LHCN-M2 (cell line): ENCODE measurements at places on chromosomes 16 and 17. TPM values are rescaled to one million over a fixed set of nuclear protein-coding genes. Genes with fewer than 3 reads are reported as not detected.

- DNase-seq: no peak
Measured at GRCh38 chr17:45313421-45313771, 3.4 kb downstream of the MAP3K14 start.

DNA sequence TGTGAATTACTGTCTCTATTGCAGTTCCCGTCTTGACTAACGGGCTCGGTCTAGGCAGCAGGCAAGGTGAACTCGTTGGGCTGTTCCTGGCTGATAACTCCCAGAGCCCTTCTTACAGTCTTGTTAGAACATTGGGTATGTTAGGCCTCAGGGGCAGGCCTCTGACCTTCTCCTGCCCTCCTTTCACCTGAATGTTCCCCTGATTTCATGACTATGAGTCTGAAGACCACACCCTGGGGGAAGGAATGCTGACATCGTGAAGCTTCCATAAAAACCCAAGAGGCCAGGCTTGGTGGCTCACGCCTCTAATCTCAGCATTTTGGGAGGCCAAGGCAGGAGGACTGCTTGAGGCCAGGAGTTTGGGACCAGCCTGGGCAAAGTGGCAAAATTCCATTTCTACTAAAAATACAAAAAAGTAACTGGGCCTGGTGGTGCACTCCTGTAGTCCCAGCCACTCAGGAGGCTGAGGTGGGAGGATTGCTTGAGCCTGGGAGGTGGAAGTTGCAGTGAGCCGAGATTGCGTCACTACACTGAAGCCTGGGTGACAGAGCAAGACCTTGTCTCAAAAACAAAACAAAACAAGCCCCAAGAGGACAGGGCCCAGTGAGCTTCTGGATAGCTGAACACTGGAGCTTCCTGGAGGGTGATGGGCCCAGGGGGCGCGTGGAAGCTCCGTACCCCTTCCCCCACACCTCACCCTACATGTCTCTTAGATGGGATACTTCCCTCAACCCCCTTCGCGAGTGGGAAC is 47.8 kb upstream of the FBXO47 start:
- DNase-seq: no peak

GRCh38 chr17:39634384-39634871 is 2.5 kb upstream of the STARD3 start:
- peak; percentile 51 for DNase-seq

- no peak for DNase-seq
Measured at GRCh38 chr16:62408760-62409159, 372.5 kb upstream of the CDH8 start.

DNA sequence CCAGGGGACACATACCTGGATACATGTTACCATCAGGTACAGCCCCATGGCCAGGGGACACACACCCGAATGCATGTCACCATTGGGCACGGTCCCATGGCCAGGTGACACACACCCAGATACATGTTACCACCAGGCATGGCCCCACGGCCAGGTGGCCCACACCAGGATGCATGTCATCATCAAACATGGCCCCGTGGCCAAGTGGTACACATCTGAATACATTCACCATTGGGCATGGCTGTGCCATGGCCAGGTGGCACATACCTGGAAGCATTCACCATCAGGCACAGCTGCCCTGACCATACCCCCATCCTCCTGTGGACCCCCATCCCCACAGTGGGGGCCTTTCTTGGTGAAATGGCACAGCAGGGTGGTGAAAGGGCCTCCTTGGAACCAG is 97.6 kb downstream of the RBFOX3 start:
- no peak for DNase-seq

- DNase-seq: no peak
Measured at GRCh38 chr16:81473558-81473957, 28.9 kb downstream of the CMIP start.

DNA sequence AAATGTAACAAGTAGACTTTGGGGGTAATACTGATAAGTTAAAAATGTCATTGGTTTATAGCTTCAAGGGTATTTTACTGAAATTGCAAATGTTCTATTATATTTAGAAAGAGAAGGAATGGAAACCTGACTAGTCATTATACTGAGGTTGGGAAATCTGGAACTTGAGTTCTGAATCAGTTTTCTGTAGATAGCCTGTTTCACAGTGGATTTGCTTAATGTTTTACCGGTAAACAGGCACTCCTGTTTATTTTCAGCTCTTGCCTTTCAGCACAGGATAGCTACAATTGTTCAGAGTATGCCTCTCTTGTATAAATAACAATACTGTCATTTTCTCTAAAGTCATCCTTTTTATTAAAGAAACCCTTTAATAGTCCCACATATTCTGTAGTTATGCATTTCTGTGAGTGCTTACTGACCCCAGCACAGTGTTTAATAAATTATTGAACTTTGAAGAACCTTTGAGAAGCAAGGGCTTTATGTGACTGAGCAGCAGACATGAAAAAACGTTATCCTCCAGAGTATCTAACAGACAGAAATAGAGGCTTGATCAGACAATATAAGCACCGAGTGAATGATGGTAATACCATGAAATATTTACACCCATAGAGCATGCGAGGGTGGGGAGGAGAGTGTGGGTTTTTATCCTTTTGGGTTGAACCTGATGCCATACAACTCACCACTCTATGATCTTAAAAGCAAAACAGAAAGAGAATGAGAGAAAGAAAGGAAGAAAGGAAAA is 58.2 kb downstream of the FTO start:
- no peak for DNase-seq

DNA sequence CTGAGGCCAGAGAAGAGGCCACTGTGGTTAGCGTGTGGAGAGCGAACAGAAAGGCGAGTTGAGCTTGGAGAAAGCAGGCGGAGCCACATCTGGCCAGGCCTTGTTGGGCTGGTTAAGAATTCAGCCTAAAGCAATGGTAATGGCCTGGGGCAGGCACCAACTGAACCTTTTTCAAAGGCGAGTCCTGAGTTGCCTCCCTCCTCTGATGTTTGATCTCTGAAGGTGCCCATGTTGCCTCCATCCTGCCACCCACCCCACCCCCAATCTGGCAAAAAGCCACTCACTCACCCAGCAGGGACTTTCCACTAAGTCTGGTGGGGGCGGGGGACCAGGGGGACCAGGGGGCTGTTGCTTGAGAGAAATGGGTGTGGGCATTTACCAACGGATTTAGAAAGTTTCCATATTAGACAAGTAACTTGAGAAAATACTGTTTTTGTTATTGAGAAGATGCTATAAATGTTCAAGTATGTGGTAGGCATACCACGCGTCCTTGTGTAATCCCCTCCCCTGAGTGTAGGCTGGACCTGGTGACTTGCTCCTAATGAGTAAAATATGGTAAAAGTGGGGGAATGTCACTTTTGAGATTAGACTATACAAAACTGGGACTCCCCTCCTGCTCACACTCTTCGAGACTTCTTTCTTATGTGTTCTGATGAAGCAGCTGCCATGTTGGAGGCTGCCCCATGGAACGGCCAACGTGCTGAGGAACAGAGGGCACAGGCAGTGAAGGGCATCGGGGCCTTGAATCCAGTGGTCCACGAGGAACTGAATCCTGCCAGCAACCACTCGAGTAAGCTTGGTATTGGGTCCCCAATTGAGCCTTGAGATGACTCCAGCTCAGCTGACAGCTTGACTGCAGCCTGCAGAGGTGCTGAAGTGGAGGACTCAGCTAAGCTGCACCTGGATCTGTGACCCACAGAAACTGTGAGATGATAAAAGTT is 29.9 kb upstream of the TNS4 start:
- DNase-seq: no peak

- DNase-seq: no peak
Measured at GRCh38 chr17:29176558-29177351, 3.4 kb downstream of the MYO18A start.

DNA sequence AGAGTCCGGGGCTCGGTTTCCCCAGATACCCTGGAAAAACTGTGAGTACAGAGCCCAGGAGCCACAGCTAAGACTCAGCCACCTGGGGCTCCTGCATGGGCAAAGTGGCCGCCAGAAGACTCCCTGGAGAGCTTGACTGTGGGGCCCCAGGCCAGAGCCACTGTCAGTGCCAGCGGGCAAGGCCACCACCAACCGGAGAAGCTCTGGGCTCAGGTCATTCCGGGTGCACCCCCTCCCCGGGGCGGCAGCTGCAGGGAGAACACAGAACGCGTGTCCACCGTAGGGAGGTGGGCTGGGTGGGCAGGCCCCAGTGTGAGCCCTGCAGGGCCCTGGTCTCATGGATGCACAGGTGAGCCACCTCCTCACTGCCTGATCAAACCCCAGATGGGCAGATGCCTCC is 22.3 kb upstream of the RBFOX3 start:
- no peak for DNase-seq

EFNB3 gene
- 0.75 and 0.90 TPM in 2 replicates for total RNA-seq
